CD8-positive, alpha-beta T cell (primary cell): ENCODE measurements at places on chromosomes 6 and 20.

GRCh38 chr20:3696200-3696599 lies 14.4 kb upstream of the ADAM33 start:
- no peak for DNase-seq

DNA sequence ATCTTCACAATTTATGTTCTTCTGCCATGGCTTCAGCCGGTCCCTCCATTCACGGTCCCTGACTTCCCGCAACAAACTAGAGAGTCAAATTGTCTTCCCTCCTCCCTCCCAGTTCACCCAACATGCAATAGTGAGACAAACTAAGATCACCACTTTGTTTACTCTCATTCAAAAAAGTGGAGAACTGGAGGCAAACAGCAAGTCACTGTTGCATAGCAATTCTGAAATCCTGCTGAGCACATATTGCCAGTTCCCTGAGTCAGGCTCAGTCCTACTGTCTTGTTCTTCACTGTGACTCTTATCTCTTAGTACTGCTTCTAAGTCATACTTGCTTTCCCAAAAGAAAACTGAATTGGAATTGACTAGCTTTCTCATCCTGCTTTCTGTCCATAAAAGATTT lies 287.2 kb upstream of the SASH1 start:
- DNase-seq, result no peak

GRCh38 chr6:151534576-151534975 lies 40.8 kb downstream of the CCDC170 start:
- DNase-seq, result no peak

GRCh38 chr20:7773511-7773910 lies 166.7 kb downstream of the HAO1 start:
- DNase-seq, result no peak

GRCh38 chr20:14785065-14785743 lies 447.8 kb upstream of the FLRT3 start:
- DNase-seq, result no peak

DNA sequence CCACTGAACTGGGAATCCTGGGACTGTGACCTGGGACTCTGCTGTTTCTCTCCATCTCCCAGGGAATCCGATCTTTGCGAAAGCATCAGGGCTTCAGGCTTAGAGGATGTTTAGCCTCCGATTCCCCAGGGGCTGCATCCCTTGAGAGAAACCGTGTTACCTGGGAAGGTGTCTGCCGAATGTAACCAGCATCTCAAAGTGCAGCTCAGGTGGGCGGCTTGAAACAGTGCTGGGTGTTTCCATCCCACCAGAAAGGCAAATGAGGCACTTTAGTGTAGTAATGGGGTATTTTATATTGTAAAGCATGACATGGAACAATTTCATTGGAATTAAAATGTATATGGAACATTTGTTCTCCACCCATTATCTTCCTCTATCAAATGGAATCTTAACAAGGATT lies 15.2 kb downstream of the CDH4 start:
- DNase-seq, result no peak

- no peak for DNase-seq
These were observed 435.7 kb upstream of the FKBP1C start for GRCh38 chr6:62775427-62776022.

DNA sequence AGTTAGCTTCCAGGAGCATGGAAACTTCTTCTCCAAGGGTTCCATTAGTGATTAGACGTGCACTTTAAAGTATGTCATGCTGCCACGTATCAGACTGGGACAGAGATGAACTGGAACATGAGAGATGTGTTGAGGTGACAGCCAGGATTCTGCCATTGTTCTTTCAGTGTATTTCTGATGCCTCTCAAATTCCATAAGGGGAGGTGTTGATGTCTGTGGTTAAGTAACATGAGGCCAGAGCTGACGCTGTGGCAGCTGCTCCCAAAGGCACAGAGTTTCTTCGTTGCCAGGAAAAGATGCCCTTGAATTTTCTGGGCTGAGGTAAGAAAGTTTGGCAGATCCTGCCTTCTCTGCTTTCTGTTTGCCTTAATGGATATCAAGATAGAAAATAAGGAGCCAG lies 63.5 kb downstream of the TRMT6 start:
- no peak for DNase-seq

GRCh38 chr6:148611213-148611612 lies 135.6 kb upstream of the UST start:
- no peak for DNase-seq

DNA sequence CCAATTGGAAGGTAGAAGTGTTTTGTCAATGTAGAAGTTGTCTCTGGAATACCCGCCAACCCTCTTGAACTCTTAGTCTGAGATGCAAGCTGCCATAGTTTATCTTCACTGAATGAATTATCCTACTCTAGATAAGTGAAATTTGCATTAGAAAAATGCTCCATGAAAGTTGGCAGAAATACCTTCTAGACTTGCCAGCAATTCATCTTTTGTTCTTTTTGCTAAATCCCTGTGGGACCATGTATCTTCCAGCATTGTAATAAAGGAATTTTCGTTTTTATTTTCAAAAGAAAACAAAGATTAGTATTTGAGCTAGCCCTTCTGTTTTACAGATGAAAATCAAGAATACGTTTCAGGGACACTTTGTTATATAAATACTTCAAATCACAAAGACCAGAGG lies 244.2 kb downstream of the CBLN4 start:
- DNase-seq, result no peak

DNA sequence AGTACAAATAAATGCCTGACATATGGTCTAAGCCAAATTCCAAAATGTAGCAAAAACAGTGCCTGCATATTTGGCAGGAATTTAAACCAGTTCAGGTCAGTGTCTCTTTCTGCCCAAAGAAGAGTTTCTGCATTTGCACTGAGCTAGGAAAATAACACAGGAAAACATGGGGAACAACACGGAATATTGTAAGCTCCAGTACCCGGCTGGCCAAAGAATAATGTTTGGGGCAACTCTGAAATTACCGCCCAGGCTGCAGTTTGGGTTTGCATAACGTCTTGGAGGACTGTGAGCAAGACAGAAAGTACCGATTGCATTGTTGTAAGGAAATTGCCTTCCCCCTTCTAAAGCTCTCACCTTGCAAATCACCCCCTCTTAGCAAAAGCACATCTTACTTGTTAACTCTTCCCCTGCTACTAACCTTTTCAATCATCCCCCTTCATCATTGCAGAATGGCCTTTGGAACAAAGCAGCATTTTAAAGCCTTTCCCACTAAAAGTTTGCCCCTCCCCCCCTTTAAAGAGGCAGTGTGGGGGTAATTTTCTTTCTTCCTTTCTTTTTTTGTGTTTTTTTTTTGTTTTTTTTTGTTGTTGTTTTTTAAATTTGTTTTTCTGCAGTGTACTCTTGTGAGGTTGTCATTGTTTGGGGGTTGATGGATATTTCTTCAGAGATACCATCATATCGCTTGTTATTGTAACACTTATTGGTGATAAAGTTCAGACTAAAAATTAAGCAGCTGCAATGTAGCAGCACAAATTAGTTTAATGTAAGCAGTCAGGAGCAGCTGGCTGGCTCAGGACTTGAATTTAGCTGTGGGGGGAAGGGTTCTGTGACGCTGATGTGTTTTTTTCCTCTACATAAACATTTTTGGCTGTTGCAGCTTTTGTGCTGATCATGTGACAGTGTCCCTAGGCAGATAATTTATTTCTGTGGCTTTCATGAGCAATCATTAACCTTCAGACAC lies 100.0 kb upstream of the CITED2 start:
- no peak for DNase-seq

DNA sequence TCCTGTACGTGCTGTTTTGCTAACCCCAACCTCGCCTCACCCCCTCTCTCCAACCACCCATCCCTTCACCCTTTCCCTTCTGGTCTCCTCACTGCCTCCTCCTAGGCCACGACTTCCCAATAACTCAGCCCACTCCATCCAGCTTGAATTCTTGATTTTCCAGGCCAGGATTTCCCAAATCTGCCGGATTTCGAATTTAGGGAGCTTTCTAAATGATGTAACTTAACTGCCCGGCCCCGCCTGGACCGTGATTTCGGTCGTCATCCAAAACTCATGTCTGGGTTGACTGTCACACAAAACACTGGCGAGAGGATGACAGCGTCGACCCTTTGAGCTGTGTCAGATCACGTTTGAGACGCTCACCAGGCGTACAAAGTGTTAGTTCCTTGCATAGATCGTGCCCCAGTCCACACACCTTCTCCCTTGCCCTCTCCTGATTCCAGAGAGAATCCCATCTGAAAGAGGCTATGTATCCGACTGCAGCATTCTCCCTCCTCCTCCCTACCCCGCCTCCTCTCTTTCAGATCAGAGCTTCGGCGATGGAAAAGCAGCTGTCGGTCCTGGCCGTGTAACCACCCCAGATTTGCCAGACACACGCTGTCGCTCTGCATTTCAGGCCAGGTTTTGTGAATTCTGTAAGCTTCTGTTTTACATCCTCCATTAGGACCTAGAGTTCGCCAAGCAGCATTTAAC lies 168.2 kb downstream of the GPX5 start:
- no peak for DNase-seq

GRCh38 chr20:44773070-44773829 lies 27.6 kb downstream of the KCNK15 start:
- DNase-seq, result no peak

GRCh38 chr6:52046456-52046855 lies 41.0 kb downstream of the PKHD1 start:
- no peak for DNase-seq

DNA sequence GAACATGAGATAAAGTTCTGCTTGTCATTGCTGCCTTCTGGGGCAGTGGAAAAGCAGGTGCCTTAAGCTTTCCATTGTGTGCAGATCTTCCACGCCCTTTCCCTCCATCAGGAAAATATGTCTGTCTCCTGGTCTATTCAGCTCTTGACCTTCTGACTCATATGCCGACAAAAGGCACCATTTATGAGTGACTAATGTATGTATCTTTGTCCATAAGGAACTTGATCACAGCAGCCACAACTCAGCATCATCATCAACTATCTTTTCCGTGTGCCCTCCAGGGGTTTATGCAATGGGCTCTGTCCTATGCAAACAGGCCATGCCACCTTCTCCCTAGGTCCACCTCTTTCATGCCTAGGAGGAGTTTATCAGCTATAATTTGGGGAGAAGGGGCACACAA lies 102.7 kb upstream of the QKI start:
- no peak for DNase-seq

- DNase-seq, result no peak
These were observed 4.7 kb upstream of the GJA1 start for GRCh38 chr6:121430514-121431460.

- no peak for DNase-seq
These were observed 152.2 kb upstream of the SYNDIG1 start for GRCh38 chr20:24317224-24317623.

DNA sequence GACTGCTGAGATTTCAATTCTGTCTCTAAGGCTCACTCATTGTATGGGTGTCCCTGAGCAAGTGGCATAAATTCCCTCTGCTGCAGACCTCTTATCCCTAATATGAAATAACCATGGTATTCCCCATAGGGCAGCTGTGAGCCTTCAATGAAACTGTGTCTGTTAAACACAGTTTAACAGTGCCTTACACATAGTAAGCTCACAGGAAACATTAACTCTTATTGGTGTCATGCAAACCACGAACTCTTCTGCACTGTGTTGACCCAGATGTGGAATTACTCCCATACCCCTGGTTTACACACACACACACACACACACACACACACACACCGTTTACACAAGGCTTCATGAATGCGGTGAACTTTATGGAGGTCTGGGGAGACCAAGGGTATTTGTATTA lies 23.2 kb downstream of the DAAM2 start:
- DNase-seq, result no peak

DNA sequence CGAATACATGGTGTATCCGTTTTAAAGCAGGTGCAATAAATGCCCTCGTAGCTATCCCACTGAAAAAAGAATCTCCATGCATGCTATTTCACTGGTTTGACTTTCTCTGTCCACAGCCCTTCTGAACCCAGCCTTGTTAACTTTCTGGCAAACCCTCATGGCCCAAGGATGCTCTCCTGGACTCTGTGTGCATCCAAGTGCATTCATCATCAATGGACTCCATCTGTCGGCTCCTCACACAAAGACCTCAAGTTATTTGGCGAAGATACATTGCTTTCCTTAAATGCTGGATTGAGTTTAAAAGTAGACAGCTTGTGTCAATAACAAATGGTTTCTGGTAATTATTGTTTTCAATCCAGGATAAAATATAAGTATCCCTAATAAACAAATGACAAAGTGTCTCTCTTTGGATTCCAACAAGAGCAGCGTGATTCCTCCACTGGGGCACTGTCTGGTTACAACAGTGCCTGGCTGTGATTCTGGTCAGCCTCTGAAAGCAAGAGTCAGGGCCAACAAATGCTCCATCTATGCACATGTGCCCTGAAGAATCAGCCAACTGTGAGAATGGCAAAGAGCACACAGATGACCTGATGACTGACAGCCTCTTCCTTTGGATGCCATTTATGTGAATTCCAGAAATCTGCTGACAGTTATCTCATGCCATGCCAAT lies 55.7 kb downstream of the FYN start:
- no peak for DNase-seq

DNA sequence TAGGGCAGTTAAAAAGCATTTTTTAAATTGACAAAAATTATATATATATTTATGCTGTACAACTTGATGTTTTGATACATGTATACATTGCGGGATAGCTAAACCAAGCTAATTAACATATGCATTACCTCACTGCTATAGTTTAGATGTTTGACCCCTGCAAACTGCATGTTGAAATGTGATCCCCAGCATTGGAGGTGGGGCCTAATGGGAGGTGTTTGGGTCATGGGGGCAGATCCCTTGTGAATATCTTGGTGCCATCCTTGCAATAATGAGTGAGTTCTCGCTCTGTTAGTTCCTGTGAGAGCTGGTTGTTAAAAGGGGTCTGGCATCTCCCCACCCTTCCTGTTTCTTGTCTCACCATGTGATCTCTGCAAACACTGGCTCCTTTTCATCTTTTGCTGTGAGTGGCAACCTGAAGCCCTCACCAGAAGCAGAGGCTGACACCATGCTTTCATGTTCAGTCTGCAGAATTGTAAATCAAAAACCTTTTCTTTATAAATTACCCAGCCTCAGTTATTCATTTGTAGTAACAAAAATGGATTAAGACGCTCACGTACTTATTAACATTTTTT lies 111.8 kb downstream of the MCHR2 start:
- no peak for DNase-seq

DNA sequence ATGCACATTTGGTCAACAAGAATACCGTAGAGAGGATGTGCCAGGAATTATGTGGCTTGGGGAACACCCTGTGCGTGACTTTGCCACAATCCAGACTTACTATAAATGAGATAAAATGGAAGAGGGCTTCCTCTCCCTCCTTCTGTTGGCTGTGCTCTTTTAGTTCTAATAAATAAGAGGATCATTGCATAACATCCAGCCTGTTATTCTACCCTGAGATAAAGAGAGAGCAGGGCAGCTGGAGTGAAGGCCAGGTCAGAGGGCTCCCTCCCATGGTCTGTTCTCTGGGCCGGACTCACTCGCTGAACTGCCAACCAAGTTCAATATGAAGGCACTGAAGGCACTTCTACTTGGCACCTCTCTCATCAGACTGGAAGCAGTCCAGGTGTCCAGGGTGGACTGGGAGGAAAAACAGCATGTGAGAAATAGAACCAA lies 91.7 kb downstream of the MTFR2 start:
- DNase-seq, result no peak

DNA sequence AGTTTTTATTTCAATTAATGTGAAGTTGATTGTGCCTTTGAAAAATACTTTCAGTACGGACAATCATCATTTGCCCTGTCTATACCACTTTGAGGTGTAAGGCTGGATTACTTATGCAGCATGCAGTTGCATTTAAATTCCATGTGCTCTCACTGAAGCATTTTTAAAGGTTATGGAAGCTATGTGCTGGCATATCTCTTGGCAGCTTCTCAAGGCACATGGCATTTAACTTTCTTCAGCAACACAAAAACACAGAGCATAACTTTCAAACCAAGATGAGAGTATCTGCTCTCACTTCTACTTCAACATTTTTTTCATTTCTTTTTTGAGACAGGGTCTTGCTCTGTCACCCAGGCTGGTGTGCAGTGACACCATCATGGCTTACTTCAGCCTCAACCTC lies 360.6 kb upstream of the RUNX2 start:
- no peak for DNase-seq
